Stimulated activated CD4-positive, alpha-beta T cell treated with anti-CD3 and anti-CD28 coated beads, Interleukin-2, amount 100 ng/mL, for 4 hours (primary cell): ENCODE measurements at places on chromosomes 16 and 17.
A peak's percentile ranks its signal among the peaks of the same experiment; 100 is the strongest.

DNA sequence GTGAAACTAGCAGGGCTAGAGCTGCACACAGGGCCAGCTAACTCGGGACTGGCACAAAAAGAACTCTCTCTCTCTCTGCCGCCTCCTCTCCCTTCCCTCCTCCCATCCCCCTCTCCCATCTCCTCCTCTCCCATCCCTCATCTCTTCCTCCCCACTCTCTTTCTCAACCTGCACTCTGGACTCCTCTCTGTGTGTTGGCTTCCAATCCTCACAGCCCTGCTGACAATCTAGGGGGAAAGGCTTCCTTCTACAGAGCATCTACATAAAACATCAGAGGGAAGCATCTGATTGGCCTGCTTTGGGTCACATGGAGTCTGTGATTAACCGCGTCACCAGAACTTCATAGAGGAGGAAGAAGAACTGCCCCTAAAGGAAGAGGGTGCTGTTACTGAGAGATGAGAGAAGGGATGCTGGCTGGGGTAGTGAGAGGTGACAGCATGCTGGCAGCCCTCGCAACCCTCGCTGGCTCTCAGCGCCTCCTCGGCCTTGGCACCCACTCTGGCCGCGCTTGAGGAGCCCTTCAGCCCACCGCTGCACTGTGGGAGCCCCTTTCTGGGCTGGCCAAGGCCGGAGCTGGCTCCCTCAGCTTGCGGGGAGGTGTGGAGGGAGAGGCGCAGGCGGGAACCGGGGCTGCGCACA, 12.8 kb upstream of the ZFP90 start:
- no peak for DNase-seq

- DNase-seq = no peak
These were observed 10.4 kb downstream of the MPRIP start for GRCh38 chr17:17052462-17053221.

- no peak for DNase-seq
These were observed 13.1 kb upstream of the SPECC1 start for GRCh38 chr17:19996086-19996485.

DNA sequence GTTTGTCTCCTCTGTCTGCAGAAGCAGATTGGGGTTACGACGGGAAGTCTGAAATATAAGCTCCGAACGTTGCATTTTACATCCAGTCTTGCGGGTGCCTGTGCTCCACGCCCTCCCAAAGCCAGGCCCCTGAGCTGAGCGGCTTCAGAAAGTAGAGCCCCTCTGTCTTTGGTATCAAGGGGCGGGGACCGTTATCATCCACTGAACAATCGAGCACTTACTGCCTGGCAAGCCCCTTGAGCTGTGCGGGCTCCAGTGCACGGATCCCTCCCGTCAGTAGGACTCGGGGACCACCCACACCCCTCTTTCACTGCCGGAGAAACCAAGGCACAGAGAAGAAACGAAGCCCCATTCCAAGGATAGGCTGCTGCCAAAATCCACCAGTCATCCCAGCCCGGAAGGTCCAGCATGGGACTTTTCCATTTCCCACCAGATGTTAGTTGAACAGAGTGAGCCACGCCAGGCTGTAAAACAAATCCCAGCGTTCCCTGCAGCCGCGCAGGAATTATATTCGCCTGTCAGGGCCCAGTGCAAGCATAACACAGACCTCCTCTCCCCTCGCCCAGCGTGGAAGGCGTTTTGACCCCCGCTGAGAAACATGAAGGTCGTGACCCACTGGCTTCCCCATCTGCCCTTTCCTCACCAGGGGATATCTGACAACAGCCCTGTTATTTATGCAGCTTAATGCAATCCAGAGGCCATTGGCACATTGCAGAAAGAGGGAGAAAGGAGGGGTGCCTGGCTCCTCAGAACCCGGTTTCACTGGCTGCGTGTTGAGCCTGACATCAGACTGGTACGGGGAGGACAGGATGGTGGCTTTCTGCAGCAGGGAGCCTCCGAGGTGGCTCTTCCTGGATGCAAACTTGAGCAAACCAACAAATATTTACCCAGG, 212.2 kb upstream of the FOXF1 start:
- DNase-seq = no peak

- DNase-seq = no peak
These were observed 20.6 kb upstream of the ARHGAP17 start for GRCh38 chr16:25035494-25036405.

DNA sequence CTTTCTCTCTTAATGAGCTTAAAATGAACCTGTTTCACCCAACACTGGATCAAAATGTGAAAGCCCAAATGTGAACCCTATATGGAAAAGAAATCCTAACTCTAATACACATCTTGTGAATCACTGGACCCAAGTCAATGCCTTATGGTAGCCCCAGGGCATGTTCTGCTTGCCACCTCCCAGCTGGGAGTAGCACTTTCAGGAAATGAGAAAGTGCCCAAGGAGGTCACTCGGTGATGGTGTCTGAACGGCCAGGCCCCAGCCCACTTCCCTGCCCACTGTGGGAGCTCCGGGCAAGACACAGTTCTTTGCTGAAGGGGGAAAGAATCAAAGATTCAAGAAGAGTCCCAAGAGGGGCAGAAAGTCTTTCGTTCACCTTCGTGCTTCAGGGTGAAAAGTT, 46.1 kb downstream of the GTF3C1 start:
- DNase-seq = no peak

DNA sequence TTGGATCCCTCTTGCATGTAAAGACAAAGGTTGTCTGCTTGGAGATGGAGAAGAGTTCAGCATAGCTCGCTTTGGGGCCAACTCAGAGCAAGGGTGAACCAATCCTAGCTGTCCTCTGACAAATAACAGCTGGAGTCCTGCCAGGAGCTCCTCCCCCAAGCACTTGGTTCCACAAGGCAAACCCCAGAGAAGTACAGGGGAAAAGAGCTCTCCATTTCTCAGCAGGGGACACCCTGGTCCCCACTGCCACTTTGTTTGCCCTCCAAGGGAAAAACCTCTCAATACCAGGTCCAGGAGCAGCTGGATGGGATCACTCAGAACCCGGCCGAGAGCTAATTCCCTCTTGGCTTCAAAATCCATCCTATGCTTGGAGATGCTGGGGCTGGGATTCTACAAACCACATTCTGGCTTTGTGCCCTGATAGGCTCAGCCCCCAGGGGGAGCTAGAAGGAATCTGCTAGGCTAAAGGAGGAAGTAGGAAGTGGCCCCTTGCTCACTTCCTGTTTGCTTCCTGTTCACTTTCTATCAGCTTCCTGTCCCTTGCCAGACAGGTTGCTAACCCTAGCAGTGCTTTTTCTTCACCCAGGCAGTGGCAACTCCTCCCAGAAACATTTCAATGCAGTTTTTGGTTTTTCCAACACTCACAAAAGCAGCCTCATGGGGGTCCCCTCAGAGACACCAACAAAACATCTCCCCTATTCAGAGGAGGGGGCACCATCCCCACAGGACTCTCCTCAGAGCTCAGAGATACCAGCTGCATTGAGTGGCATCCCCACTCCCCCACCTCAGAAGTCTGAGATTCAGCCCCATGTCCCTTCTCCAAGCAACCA, 30.7 kb downstream of the CDRT4 start:
- no peak for DNase-seq

GRCh38 chr16:86604436-86605193, 26.3 kb downstream of the FOXL1 start:
- peak; percentile 35 for DNase-seq

DNA sequence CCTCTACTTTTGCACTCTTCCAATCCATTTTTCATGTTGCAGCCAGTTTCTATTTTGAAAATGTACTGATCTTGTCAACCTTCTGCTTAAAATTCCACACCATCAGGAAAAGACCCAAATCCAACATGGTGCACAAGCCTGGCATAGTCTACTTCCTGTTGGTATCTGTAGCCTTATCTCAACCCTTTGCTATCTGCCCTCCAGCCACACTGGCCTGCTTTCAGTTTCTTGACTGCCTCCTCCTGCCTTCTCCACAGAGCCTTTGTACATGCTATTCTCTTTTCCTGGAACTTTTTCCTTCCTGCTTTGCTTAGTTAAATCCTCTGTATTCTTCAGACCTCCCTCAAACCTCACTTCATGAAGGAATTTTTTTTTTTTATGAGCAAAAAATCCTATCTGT, 31.5 kb downstream of the NLRP1 start:
- no peak for DNase-seq

DNA sequence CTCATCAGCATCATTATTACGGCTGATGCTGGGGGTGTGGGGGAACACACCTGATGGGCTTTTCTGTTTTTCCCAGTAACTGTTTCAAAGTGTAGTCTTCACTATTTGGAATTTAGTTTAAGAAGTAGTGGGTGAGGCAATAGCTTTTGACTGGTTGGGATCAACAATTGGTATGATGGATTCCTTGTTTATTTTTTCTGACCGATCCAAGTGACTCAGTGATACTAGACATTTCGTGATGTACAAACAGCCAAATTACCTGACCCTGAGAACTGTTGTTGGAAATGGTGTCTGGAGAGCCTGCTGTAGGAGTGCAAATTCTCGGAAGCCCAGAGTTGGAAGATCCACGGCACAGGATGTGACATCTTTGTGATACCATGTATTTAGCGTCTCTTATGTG, 204.2 kb downstream of the PRKCA start:
- DNase-seq = no peak

DNA sequence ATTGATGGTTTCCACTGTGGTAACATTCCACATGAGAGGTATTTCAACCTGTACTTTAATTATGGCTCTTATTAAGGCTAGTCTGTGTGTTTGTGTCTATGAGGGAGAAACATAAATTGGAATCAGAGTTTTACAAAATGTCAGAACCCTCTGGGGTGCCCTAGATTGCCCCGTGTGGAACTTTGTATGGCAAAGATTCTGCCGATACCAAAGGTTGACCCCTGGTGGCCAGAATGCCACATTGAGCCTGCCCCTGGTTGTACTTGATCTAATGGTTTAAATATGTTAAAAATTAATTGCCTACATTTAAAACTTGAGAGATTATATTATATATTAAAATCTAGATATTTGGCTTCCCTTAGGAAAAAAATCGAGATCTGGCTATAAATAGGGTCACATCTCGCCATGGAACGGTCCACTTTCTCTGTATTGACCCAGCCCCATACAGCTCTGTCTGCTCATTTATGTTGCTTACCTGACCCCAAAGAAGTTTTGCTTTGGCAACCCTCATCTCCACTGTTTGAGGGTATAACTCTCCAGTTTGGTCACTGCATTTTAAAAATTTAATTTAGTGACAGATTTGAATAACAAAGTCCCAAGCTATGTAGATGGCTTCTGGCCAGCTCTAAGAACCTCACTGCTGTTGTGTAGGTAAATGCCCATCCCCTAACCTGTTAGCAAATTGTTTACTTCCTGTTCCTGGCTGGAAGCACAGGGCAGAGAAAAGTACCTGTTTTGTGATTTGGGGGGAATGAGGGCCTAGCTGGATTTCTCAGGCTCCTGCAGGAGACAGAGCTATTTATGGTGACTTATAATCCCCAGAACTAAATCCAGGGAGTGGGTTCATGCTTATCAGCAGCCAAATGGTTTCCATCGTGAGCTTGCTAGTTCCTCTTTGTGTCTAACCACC, 95.0 kb downstream of the PLCG2 start:
- peak; percentile 4 for DNase-seq

DNA sequence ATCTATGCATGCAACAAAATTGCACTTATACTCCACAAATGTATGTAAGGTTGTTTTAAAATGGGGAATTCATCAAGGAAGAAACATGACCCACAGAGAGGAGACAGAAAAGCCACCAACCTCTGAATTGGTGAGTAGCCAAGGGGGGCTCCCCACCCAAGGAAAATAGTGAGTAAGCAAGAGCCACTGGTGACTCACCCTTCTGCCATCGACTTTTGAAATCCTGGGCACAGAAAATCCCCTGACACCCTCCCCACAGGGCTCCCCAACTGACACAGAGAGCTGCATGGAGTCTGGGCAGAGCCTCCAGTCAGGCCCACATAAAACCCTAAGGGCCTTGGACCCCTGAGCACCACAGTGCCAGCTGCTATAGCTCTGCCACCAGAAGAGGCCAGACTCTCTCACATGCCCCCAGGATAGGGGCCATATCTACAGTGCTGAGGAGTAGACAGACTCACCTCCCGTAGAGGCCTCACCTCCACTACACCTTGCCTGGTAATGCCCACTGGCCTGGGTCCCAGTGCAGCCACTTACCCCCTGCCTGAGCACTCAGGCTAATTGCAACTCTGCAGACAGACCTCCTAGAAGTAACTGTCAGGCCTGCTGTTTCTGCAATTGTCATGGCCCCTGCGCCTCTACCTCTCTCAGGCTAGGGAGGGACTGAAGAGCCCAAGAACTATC, 244.7 kb upstream of the WSB1 start:
- no peak for DNase-seq

GRCh38 chr16:10368969-10369551, 16.8 kb upstream of the ATF7IP2 start:
- DNase-seq = no peak

DNA sequence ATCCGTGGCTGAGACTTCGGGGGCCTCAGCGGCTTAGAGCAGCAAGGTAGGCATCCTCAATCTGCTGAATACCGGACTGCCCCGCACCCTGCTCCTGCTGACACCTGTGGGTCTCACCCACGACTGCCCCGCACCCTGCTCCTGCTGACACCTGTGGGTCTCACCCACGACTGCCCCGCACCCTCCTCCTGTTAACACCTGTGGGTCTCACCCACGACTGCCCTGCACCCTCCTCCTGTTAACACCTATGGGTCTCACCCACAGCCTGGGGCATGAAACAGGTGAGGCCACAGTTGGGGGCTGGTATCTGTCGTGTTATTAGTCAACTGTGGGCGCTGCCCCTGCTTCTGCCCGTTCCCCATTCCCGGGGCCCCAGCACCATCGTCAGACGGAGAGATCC, 36.3 kb upstream of the PABPN1L start:
- no peak for DNase-seq

DNA sequence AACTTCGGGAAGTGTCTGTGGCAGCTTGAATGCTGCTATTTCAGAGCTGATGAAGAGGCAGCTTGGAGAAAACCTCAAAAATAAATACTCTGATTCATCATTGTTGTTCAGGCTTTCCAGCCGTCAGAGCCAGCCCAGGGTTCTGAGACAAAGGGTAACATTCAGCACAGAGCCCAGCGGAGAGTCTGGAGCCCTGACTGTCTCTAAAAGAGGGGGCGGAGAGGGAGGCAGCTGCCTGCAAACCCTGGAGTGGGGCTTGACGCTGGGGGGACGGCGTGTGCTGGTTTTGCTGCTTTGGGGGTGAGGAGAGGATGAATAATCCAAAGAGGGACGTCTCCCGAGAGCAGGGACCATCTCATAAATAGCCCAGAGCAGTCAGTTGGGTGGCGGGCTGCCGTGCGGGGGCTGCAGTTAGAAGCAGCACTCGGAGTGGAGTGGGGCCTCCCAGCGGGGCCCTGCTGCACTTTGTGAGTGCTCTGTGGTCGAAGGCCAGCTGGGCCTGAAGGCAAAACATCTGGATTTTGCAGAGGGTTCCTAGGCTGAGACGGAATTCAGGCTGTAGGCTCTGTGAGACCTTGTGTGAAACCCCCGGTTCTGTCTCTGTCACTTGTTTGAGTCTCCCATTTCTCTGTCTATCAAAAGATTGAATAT, 237.8 kb downstream of the PRKCA start:
- no peak for DNase-seq

- no peak for DNase-seq
These were observed 14.9 kb downstream of the CDIP1 start for GRCh38 chr16:4523686-4524085.

- DNase-seq = no peak
These were observed 3.2 kb downstream of the CSF3 start for GRCh38 chr17:40018211-40019121.

- no peak for DNase-seq
These were observed 11.4 kb downstream of the MRPS23 start for GRCh38 chr17:57838453-57838852.

- DNase-seq = no peak
These were observed 16.0 kb upstream of the DLX4 start for GRCh38 chr17:49952912-49953497.
